ENCODE measurements at places on chromosomes 5 and 9. TPM values are rescaled to one million over a fixed set of nuclear protein-coding genes. Genes with fewer than 3 reads are reported as not detected.

DNA sequence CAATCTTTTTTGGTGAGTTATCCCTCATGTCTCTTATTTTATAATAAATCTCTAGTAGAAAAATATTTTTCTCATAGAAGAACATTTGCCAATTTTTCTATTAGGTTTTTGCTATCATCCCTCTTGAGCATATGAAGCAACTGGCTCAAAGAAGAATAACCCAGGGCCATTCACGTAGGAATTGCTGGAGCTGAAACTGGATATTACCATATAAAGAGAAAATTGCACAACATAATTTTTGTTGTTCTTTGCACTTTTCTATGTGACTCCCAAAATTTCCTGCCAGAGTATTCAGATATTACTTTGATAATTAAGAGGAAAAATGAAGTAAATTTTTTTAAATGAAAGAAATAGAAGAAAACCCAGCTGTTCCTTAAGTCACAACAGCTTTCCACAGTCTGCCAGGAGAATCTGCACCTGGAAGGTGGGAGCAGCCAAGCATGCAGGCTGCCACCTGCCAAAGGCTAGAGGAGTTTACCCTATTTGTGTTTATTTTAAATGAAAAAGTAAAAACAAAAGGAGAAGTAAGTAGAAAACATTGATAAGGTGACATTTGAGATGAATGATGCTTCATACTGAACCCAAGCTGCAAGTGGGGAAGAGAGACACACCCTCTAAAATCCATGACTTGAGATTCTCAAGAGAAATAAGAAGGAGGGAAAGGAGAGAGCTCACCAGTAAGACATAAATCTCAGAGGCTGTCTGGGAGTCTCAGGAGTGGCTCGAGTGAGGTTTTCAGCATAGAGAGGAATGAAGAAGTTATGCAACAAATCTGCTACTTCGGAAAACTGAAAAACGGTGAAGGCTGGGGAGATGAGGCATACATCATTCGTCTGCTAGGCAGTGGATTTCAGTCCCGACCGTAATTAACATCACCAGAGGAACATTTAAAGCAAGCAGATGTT, 31.5 kb upstream of the FREM1 start:
- H3K4me1 ChIP-seq = no peaks in the 10 kb centered on the region
- no peak overlapping the region for H3K27ac ChIP-seq
- no peaks in the 10 kb centered on the region for H3K27me3 ChIP-seq
- DNase-seq = no peak

Gene WDR31
- 2.8 TPM for polyA plus RNA-seq

DNA sequence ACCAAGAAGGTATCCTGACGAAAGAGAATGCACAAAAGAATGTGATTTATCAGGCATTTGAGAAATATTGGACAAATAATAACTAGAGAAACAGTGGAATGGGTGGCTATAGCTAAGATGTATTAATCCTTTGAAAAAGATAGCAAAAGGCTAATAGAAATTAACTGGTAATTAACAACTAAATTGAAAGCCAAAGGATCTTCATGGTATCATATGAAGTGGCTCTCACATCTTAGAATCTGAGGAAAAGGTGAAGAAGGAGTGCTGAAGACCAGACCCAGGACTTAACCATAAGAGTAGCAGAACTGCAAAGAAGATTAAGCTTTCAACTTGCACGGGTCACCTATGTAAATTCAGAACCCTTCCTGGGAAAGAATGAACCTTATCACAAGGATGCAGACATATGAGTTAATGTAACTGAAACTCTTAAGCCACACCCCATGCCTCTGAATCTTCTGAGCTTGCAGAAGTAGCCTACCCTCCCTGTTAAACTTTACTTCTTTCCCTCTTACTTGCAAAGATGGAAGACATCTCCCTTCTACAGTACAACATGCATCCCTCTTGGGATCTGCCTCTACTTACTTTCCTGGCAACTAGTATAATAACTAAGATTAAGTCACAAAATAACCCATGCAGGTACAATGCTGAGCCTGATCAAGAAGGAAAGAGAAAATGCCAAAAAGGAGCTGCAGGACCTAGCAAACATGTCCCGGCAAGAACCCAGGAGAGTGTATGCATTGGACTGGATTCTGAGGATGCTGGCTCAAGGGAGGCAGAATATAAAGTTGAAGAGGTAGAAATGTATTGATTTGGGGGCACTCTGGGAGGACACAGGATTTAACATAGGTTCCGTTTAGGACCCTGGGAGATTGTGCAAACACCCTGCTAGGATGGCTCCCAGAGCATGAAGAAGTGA, 395.5 kb upstream of the SLC30A5 start:
- H3K27ac ChIP-seq = no peak overlapping the region
- no peaks in the 10 kb centered on the region for H3K4me1 ChIP-seq
- H3K27me3 ChIP-seq = no peaks in the 10 kb centered on the region
- no peak for DNase-seq
- H3K4me3 ChIP-seq = no peak overlapping the region

GRCh38 chr9:136379891-136380290, 6.4 kb upstream of the CARD9 start:
- peaks cover 75% of the 10 kb centered on the region for H3K36me3 ChIP-seq
- H3K27ac ChIP-seq = no peak overlapping the region
- DNase-seq = no peak

DNA sequence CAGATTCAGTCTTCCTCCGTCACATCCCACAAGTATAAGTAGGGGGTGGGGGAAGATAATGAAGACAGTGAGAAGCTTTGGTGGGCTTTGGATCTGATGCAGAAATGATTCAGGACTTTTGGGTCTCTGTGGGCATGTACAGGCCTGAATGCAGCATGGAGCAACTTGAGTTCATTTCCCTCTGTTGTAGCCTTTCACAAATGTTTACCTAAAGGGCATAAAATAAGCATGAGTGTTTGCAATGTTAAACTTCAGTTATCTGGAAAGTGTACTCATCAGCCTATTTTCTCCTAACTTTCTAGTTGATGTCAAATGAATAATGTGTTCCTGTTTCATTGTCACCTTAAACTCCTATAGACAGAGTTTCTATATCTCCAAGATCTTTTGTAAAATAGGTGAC, 39.3 kb downstream of the GARNL3 start:
- no peak overlapping the region for H3K27ac ChIP-seq
- no peaks in the 10 kb centered on the region for H3K27me3 ChIP-seq
- no peak for DNase-seq

DNA sequence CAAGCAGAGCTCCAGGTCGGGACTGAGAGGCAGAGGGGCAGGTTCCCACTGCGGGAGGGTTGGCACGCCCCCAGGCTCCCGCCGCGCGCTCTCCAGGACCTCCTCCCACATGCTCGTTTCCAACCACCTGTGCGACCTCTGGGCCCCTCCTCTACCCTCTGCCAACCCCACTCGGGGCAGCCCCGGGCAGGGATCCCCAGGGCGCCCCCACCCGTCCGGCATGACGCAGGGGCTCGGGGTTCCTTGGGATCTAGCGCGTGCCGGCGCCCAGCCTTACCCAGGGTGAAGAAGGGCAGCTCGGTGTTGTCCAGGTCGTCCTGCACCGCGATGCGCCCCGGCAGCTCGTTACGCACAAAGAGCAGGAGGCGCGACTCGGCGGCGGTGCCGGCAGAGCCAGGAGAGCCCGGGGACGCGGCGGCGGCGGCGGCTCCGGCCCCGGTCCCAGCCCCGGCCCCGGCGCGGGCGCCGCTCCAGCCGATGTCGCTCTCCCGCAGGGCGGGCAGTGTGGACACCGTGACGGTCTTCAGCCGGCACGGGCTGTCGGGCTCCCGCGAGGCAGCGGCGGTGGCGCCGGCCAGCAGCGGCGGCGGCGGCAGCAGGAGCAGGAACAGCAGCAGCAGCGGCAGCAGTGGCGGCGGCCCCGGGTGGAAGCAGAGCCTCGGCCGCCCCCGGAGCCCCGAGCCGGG, 494 bp downstream of the ASTN2 start:
- H3K4me3 ChIP-seq = peak overlapping the region; percentile 24
- H3K36me3 ChIP-seq = no peaks in the 10 kb centered on the region
- H3K27me3 ChIP-seq = peaks cover 66% of the 10 kb centered on the region
- no peak for DNase-seq
- no peak overlapping the region for H3K27ac ChIP-seq

- no peaks in the 10 kb centered on the region for H3K4me1 ChIP-seq
- no peaks in the 10 kb centered on the region for H3K36me3 ChIP-seq
- no peak for DNase-seq
- no peak overlapping the region for H3K27ac ChIP-seq
- no peaks in the 10 kb centered on the region for H3K27me3 ChIP-seq
Observed at GRCh38 chr5:121257621-121258020, 594.1 kb upstream of the FTMT start.

Gene DBH
- polyA plus RNA-seq = 0.66 TPM

DNA sequence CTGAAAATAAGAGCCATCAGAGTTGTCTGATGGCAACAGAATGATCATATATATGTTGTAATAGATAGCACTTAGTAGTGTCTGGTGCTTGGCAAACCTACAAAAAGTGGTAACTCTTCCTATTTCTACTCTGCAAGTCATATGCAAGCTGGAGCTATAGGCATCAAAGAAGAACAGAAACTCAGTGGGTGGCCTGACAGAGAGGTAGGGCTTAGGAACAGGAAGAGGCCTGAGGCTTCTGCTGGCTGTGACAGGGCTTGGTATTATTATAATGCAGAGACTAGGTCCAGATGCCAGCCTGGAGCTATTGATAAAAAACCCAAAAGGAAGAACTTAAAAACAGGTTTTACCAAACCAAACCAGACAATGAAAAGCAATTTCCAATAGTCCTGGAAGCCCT, 4.4 kb upstream of the DIAPH1 start:
- no peak for DNase-seq
- H3K36me3 ChIP-seq = peaks cover 66% of the 10 kb centered on the region
- H3K27me3 ChIP-seq = no peaks in the 10 kb centered on the region
- no peak overlapping the region for H3K27ac ChIP-seq
- peaks cover 6% of the 10 kb centered on the region for H3K4me1 ChIP-seq

Measured in large intestine (tissue), 12 donors.